ENCODE measurements at places on chromosomes 5 and 9.

GRCh38 chr5:135916638-135917263, 21.1 kb upstream of the IL9 start:
- no peak for DNase-seq

DNA sequence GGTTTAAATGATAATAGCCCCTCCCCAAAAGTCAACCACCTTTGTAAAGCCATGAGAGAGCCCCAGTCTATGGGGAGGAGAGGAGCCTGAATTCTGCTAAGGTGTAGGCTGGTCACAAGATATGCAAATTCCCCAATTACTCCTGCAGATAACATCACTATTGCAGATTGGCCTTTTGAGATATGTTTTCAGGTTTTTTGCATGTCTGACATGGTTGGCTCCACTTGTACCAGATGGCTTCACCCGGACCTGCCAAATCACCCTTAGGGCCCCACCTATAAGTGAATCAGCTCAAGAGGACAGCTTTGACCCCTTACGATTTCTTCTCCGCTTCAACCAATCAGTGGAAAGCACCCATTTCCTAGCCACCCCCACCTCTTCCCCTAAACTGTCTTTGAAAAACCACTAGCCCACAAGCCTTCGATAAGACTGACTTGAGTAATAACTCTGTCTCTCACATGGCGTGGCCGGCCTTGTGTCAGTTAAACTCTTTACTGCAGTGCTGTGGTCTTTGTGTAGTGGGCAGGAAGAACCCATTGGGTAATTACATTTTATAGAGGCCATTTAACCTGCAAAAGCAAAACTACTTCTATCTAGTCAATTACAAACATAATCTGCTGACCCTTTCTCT, 69.7 kb downstream of the PRLR start:
- DNase-seq = no peak

DNA sequence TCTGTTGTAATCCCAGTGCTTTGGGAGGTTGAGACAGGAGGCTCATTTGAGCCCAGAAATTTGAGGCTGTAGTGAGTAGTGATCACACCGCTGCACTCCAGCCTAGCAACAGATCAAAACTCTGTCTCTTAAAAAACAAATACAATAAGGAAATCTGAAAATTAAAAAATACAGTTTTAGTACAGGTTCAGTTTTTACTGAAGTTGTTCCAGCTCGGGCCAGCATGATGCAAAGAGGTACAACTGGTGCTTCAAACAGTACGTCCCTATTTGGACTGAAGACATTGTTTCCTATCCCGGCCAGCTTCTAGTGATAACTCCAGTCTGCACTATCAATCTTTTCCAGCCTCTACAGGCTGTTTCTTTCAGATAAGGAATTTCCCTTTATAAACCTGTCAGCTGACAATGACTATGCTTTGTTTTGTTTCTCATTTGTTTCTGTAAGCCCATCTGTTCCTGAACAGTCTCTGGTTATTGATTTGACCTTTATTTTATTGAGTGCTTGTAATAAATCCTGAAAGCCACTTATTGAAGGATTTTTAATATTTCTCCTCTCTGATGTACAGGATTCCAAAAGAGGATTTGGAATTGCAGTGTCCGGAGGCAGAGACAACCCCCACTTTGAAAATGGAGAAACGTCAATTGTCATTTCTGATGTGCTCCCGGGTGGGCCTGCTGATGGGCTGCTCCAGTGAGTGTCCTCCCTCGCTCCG, 41.9 kb downstream of the TJP2 start:
- DNase-seq = no peak

DNA sequence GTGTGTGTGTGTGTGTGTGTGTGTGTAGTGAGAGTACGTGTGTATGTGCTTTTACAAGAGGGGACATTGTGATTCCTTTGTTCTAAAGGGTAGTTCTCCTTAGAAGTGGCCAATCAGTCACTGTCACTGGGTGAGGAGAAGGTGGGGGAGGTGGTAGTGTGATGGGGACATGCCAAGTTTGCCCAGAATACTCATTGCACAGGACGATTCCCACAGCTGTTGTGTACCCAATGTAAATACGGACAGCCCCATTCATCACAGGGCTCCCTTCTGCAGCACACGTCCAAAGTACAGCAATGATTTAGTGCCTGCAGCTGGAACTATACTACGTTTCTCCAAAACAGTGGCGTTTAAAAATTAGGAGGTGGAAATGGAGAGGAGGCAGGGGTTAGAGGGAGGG, 287.8 kb downstream of the TLR4 start:
- no peak for DNase-seq

GRCh38 chr9:78671785-78672184, 374.9 kb downstream of the PSAT1 start:
- DNase-seq = no peak

DNA sequence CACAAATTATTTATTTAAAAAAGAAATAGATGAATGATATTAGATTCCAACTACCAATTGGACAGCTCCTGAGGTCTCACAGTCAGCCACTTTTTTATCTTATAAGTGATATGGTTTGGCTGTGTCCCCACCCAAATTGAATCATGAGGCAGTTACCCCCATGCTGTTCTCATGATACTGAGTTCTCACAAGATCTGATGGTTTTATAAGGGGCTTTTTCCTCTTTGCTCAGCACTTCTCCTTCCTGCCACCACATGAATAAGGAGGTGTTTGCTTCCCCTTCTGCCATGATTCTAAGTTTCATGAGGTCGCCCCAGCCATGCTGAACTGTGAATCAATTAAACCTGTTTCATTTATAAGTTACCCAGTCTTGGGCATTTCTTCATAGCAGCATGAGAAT, 12.9 kb downstream of the NLN start:
- no peak for DNase-seq

- peak; percentile 21 for DNase-seq
These were observed at the start of gene PAM for GRCh38 chr5:102754767-102755431. PAM (plus strand) TSS chr5:102755305; CDS start chr5:102866196, 110,891 bp downstream.

GRCh38 chr9:78326564-78326963, 29.6 kb downstream of the PSAT1 start:
- no peak for DNase-seq

DNA sequence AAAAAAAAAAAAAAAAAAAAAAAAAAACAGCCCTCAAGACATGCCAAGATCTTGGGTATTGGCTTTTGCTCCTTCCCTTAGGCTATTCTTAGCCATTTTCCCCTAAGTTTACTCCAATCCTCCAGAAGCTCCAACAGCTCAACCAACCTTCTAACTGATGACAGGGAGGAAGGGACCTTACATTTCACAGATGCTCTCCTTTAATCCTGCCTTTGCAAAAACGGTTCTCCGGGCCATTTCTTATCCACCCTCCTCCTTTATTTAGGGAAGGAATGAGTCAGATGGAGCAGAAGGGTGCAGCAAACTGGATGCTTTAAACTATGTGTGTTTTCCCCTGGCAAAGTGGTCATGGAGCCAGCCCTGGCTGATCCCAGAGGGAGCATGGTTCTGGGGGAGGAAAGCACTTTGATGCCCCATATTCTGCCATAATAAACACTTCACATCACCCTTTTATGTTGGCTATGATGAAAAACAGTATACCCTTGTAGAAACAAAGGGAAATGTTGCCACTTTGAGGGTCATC, 369.4 kb upstream of the DMAC1 start:
- no peak for DNase-seq

GRCh38 chr5:73996151-73996755, 370.3 kb downstream of the ARHGEF28 start:
- DNase-seq = no peak

GRCh38 chr5:116358911-116359418, 215.7 kb downstream of the SEMA6A start:
- no peak for DNase-seq

DNA sequence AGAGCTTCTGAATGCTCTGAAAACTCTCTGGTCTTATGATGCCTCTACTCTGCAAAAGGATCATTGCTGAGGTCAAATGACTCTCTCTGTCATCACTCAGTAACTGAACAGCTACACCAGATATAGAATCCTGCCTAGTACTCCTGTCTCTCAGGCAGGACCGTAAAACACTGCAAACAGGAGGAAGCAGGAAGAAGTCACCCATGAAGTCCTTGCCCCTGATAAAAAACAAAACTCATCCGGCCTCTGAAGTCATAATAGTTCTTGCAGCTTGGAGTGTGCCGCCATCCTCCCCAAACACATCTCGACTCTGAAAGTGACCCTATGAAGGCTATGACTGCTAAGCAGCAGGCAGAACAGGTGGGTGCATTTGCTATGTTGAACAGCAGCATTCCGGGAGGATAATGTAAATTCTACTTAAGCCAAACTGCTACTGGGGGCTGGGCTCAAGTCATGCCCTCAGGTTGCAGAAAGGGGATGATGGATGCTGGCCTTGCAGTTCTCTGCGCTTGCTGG, 81.9 kb upstream of the FAM169A start:
- no peak for DNase-seq

DNA sequence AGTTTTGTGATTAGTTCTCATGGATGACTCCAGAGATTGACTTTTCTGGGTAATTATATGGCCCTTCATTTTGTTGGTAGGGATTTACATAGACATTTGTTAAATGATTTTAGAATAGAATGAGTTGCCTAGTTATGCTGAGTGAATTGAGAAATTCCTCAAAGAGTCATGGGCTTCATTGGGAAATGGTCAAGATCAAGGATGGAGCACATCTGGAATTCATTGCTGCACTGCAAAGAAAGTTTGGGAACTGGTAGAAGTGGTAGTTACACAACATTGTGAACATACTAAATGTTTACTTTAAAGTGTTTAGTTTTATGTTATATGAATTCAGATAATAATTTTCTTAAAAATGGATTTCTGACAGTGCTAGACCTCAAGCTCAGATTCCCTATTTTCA, 46.5 kb downstream of the PIP5K1B start:
- DNase-seq = no peak

DNA sequence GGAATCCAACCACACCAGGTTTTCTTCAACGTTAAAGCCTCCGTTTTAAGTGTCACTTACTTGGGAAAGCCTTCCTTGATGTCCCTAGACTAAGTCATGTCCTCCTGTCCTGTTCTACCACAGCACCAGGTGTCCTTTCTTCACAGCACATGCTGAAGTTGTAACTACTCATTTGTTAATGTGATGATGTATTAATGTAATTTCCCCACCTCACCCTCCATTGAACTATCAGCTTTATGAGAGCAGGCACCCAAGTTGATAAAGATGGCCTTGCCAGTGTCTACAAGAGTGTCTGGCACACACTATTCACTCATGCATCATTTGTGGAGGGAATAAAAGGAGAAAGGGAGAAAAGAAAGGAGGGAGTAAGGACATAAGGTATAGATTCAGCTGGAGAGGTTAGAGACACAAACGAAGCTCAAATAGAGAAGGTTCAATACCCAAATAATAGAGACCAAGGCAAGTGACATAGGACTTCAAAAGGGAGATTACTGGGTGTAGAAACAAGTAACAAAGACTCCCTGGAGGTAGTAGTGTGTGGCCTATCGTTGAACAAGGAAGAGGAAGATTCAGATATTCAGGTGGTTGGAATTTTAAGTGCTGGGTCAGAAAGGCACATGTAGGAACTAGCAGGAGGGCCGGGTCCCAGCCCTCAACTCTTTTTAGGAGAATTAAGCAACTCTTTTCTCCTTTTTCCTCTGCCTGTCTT, 6.6 kb downstream of the ITK start:
- DNase-seq = no peak

DNA sequence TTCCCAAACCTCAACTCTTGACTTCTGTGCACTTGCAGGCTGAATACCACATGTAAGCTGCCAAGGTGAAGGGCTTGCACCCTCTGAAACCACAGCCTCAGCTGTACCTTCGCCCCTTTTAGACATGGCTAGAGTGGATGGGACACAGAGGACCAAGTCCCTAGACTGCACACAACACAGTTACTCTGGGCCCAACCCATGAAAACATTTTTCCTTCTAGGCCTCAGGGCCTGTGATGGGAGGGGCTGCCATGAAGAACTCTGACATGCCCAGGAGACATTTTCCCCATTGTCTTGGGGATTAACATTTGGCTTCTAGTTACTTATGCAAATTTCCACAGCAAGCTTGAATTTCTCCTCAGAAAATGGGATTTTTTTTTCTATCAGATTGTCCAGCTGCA, 331.0 kb upstream of the RGMB start:
- DNase-seq = no peak

DNA sequence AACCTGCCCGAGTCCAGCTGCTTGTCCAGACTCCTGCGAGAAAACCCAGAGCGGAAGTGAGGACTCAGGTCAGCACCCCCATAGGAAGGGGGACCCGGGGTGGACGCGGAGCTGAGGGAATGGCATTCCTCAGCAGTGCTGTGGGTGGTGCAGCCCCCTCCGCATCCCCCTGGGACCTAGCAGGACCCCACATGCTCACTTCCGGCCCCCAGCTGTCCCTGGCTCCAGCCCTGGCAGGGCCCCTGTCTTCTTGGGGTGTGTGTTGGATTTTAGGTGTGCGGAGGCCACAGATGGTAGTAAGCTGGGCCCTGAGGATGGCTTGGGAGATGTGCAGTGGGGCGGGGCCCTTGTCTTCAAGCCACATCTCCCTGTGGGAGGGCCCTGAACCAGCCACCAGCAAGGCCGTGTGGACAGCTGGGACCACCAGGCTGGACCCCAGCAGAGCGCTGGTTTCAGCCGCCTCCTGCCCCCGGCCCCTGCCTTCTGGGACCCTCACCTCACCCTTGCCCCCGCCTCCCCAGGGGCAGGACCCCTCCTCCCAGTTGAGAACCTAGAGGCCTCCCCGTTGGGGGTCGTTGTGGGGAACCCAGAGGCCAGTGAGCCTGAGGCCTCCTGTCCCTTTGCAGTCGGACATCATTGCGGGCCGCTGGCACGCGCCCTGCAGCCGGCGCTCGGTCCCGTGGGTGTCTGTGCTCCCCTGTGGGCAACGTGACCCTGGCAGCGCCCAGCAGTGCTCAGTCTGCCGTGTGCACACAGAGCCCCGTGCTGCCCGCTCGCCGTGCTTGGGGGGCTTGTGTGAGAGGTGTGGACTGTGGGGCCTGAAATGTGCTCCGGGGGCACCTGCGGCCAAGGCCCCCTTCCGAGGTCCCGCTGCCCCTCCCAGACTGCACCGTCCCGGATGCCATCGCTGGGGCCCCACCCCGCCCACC, 10.8 kb upstream of the SLC9A3 start:
- DNase-seq = no peak

- DNase-seq = no peak
These were observed 129.4 kb downstream of the ZSWIM6 start for GRCh38 chr5:61461417-61461816.

DNA sequence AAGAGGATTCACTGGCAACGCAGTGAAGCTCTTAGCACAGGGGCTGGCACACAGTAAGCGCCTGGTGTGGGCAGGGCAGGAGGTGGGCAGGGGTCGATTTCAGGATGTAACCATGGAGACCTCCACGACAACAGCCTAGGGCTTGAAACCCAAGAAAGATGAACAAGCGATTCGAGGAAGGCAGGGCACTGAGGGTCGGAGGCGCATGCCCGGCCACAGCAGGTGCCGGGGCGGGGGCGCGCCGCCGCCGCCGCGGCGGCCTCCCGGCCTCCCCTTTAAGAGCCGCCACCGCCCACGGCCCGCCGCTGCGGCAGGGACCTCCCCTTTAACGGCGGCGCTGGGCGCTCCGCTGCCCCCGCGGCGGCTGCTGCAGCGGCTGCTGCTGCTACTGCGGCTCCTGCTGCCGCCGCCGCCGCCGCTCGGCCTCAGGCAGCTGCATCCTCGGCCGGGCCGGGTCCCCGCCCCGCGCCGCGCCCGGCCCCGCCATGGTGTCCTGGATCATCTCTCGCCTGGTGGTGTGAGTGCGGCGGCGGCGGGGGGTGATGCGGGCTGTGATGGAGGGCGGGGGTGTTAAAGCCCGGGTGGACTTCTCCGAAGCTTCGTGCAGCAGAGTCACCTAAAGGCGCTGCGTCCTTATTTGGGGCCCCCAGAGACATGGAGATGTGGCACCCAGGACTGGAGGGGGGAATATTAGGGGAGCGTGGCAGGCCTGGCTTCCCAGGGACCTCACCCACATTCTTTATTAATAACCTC, at the start of gene REEP2:
TSS of gene REEP2 (plus strand) at position 334 of the 753 bp plus-strand sequence. CDS start at position 486, 152 bp downstream.
- no peak for DNase-seq
